ENCODE measurements at places on chromosomes 2 and 18.
A peak's percentile ranks its signal among the peaks of the same experiment; 100 is the strongest.

DNA sequence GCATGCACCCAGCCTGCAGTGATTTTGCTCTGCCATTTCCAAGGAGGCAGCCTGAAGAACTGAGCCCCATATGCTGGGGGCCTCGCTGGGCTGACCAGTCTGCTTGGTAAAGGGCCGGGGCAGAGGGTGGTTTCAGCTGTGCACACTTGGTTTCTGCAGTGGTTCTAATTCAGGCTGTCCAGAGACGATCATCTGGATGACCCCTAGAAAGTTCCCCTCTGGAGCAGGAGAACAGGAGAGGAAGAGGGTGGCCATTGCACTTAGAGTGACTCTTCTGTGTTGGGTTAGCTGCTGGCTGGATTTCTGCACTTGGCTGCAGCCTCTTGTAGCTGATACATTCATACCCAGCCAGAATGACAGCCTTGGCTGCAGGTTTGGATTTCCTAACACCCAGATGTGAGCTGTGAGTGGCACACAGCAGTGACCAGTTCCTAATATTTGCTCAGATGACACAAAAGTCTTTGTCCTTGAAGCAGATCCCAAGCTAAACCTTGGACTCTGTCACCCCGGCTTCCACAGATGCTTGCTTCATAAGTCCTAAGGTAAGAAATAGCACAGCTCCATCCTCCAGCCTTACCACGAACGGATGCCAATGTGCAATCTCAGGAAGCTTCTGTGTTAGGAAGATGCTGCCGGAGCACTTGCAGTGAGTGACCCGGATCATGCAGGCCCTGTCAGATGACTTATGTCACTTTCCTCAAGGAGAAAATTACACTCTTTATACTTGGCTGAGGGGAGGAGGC is 105.6 kb downstream of the HNRNPLL start:
- no peaks in the 10 kb centered on the region for H3K27me3 ChIP-seq
- H3K36me3 ChIP-seq: no peaks in the 10 kb centered on the region
- ATAC-seq: peak; percentile 43
- H3K27ac ChIP-seq: peak overlapping the region; percentile 80
- H3K4me1 ChIP-seq: peaks cover 67% of the 10 kb centered on the region

GRCh38 chr2:199988151-199988550 is 32.8 kb downstream of the MAIP1 start:
- no peaks in the 10 kb centered on the region for H3K36me3 ChIP-seq
- no peak overlapping the region for H3K27ac ChIP-seq
- no peak for ATAC-seq
- H3K4me1 ChIP-seq: no peaks in the 10 kb centered on the region
- no peaks in the 10 kb centered on the region for H3K27me3 ChIP-seq
- H3K4me3 ChIP-seq: no peak overlapping the region

GRCh38 chr18:43534511-43534910 is 257.2 kb upstream of the SYT4 start:
- ATAC-seq: no peak
- H3K4me3 ChIP-seq: no peak overlapping the region
- no peaks in the 10 kb centered on the region for H3K36me3 ChIP-seq
- H3K27me3 ChIP-seq: no peaks in the 10 kb centered on the region
- H3K4me1 ChIP-seq: no peaks in the 10 kb centered on the region
- H3K27ac ChIP-seq: no peak overlapping the region

GRCh38 chr2:118119158-118119727 is 31.0 kb downstream of the INSIG2 start:
- no peaks in the 10 kb centered on the region for H3K36me3 ChIP-seq
- ATAC-seq: no peak
- H3K4me3 ChIP-seq: no peak overlapping the region

GRCh38 chr18:74249181-74249968 is 42.4 kb downstream of the CYB5A start:
- no peak overlapping the region for H3K4me3 ChIP-seq
- peaks cover 35% of the 10 kb centered on the region for H3K36me3 ChIP-seq
- no peak overlapping the region for H3K27ac ChIP-seq
- peaks cover 14% of the 10 kb centered on the region for H3K4me1 ChIP-seq
